Kasumi-1 (cell line): ENCODE measurements at places on chromosomes 6 and 20.

GRCh38 chr6:150282806-150283205 lies 86.0 kb upstream of the IYD start:
- DNase-seq, result no peak

DNA sequence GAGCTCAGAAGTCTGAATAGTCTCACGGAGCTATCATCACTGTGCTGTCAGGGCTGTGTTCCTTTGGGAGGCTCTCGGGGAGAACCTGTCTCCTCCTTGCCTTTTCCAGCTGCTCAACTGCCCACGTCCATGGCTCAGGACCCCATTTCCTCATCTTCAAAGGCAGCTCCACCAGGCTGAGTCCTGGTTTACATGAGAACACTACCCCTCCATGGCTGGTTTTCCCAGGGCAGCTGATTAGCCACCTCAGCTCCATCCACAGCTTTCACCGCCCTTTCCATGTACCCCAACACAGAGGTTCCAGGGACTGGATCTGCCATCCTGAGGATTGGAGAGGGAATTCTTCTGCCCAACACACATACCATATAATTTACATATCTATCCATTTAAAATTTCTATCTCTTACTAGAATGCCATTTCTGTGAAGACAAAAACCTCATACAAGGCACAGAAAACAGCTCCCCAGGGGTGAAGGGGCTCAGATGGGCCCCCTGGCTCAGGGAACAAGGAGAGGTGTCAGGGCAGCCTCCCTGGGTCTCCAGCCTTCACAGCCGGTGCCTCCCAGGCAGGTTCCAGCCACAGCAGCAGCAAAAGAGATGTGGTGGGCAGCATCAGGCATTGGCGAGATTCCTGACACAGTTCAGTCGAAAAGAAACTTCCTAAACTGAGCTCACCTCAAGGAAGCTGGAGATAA lies 2.2 kb upstream of the RAET1E start:
- DNase-seq, result no peak

- DNase-seq, result no peak
Measured at GRCh38 chr6:46468403-46469010, 22.7 kb downstream of the RCAN2 start.

DNA sequence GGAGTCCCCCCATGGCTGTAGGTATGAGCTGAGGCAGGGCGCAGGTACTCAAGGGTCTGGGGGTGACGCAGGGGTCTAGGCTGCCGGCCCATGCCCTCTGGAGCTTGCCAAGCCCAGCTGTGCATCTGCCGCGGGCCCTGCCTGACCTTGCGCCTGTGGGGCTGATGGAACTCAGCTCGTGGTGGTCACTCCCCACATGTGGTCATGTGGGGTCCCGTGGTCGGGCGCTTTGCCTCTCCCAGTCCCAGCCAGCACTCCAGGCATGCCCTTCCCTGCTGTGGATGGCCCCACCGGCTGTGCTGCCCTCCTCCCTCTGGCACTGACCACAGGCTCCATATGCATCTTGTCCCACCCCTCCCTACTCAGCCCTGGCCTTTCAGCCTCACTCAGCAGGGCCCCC lies 57.3 kb downstream of the RPP40 start:
- no peak for DNase-seq

GRCh38 chr6:13048113-13048512 lies 280.2 kb downstream of the TBC1D7 start:
- no peak for DNase-seq

GRCh38 chr6:105648276-105648675 lies 245.4 kb upstream of the PREP start:
- no peak for DNase-seq

DNA sequence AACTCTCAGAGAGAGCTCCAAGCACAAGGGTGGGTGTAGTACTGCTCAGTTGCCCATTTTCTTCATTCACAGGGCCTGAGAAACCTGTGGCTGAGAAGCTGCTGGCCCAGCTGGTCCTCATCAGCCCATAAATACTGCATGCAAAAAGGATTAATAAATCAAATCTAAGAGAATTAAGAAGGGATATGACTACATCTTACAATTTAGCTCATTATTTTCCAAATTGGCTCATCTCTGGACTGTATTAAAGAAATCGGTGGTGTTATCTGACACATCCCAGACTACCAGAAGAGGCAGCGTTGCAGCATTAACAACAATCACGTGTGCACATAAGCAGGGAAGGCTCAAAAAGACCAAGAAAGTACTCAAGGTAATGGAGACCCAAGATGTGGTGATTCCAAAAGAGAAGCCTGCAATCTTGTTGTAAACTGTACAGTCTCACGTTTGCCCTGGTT lies 90.7 kb downstream of the CD24 start:
- peak; percentile 14 for DNase-seq

- no peak for DNase-seq
Measured at GRCh38 chr6:25499615-25500235, 152.3 kb upstream of the SCGN start.

GRCh38 chr20:48527771-48528170 lies 300.0 kb downstream of the PREX1 start:
- DNase-seq, result no peak

- DNase-seq, result no peak
Measured at GRCh38 chr6:144250276-144250675, 34.9 kb upstream of the UTRN start.

DNA sequence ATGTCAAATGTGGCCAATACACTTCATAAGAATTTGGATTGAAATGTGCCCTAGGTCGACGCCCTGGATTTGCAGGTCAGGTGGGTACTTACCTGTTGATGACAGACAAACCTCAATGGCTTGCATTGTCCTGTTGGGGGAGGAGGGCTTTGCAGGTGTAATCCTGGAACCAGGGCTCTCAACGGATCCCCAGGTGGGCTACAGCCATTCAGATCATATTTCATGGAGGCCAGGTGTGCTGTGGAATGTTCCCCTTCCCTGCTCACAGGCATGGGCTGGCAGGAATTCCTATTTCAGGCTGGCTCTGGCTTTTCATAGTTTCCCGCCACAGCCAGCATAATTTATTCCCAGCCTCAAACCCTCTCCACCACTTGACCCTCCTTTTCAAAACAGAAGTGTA lies 254.7 kb downstream of the SMOC2 start:
- DNase-seq, result no peak

GRCh38 chr6:46935687-46936086 lies 13.9 kb upstream of the ADGRF5 start:
- no peak for DNase-seq

- DNase-seq, result no peak
Measured at GRCh38 chr6:18465410-18466154, 78.4 kb downstream of the RNF144B start.

DNA sequence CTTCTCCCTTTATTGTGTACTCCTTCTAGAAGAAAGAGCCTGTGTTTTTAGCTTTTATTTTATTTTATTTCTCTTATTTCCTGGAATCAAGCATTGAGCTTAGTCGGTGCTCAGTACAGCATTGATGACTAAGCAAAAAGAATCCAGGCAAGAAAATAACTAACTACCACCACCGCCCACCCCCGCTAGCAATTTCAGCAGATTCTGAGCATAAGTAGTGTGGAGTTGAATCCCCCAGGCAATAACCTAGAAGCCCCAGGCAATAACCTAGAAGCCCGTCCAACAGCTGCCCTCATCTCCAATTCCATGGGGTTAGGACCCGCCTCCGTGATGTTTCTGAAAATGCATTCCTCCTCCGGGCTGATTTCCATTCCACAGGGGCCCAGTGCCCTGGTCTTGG lies 258.0 kb upstream of the TAB2 start:
- DNase-seq, result no peak

DNA sequence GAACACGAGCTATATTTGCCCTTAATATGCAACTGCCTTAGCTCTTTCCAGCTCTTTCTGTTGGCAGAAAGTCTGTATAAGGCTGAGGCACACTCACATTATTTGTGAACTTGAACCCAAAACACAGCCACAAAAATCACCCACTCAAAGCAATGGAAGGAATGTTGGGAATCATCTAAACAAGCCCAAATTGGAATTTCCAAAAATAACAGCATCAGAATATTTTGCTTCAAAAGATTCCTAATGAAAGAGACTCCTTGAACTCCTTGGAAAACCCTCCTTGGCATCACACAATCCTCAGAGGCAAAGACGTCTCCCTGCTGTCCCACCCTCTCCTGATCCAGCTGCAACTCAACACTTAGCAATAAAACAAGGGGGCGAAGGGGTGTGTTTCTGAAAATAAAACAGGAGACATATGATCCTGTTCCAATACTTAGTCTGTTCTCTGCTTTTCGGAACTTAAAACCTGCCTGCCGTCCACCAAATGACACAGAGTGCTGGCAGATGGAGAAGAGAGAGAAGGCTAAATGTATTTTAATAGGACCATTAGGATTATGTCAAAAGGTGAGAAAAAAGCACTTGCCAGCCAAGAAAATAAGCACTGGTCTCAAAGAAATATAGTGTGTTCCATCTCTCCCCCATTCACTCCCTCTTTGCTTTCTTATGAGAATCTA lies 320.7 kb upstream of the JARID2 start:
- DNase-seq, result no peak

DNA sequence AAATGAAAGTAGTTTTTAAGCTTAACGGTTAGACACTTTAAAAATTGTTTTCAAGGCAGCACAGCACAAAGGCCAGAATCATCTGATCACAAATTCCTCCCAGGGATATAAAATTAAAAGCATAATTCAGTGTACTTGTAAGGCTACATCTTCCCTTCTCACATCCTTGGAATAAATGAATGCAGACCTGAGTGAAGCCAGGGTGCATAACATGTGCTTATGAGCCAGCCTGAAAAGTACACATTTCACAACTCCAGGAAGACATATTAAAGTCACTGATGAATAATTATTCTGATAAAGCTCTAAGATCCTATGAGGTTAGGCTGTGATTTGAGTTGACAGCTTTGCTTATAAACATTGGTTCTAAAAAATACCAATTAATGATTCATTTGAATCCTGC lies 163.6 kb downstream of the BTBD9 start:
- DNase-seq, result no peak

DNA sequence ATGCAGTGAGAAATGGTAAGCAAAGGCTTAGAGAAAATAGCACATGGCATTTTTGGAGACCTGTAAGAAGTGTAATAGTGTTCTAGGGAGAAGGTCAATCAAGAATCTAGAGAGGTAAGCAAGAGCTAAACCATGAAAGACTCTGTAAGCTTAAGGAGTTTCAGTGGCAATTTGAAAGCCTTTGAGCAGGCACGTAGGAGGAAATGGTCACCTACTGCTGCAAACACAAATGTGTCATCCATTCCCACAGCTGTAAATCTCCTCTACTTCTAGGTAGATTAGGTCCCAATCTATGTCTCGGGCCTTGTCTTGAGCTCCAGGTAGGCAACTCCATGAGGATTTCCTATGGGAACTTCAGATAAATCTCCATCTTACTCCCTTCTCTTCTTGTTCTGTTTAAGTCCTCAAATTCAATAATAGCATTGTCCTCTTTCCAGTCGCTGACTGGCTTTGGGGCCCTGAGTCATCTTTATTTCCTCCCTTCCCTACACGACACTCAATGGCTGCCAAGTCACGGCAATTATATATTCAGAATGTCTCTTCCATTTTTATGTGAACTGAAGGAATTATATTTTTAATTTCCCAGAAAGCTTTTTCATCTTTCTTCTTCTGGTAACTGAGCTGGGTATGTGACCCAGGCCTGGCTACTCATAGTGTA lies 24.2 kb upstream of the PAQR8 start:
- DNase-seq, result no peak

- DNase-seq, result peak; percentile 21
Measured at GRCh38 chr6:85372188-85372914, 77.5 kb upstream of the NT5E start.

DNA sequence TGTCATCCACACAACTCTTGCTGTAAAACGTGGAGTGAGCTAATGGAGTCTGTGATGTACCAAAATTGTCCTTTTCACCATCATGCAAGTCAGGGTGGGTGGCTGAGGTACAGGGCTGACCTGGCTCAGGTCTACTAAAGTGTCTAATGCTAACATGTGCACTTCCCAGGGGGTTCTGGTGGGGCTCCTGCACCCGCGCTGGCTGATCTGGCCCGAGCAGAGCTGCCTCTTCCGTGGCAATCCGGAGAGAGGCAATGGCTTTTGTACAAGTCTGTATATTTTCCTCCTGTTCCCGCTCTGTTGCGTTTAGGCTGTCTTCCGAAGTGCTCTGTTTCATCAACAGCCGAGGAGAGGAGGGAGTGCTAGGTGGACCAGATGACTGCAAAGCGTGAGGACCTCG lies 191.8 kb downstream of the HIVEP2 start:
- no peak for DNase-seq

- DNase-seq, result no peak
Measured at GRCh38 chr20:24699321-24700165, 230.1 kb downstream of the SYNDIG1 start.

- peak; percentile 51 for DNase-seq
Measured at GRCh38 chr6:70686548-70687133, 19.0 kb downstream of the SMAP1 start.

DNA sequence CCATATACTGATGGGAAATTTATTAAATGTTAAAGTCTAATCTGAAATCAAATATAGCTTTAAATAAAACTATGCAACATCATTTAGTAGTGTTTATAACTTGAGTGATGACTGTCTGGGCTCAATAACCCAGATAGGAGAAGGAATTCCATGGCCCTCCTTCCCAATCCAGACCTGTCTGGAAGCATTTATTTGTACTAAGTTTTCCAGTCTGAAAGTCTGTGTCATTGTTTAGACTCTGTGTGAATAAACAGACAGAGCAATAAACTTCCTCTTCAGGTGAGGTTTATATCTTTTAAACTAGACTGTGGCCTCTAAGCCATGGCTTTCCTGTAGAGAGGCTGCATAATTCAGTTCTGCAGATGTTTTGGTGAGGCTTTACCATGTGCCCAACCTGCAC lies 176.4 kb downstream of the SOX4 start:
- no peak for DNase-seq

DNA sequence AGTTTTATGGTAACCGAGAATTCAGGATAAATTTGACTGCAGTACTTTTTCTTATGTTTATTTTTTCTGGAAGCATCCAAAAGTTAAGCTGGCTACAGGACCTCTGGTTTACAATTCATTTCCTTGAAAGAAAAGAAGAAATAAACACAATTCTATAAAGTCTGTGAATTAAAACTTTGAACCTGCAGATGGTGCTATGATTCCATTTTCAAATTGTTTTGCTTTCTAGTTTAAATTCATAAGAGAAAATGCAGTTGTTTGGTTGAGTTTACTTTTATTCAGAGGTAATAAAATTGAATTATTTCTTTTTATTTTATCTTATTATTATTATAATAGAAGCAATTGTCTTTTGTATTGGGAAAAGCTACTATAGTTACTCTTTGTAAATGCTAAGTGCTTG lies 1.8 kb upstream of the VIP start:
- DNase-seq, result peak; percentile 37
